ENCODE measurements at places on chromosomes 11 and 22. TPM values are rescaled to one million over a fixed set of nuclear protein-coding genes. Genes with fewer than 3 reads are reported as not detected.

ROBO4 gene
- total RNA-seq, result 265 TPM

SMCO4 gene
- 8.8 TPM for total RNA-seq

GALNT18 gene
- 5.5 TPM for total RNA-seq

PLA2G3 gene
- total RNA-seq, result 0.29 TPM

OR51M1 gene
- not detected for total RNA-seq

KCNJ11 gene
- 0.13 TPM for total RNA-seq

TYR gene
- not detected for total RNA-seq

PTPN5 gene
- not detected for total RNA-seq

VWCE gene
- 6.4 TPM for total RNA-seq

AGBL2 gene
- 0.07 TPM for total RNA-seq

PRR5L gene
- 9.8 TPM for total RNA-seq

MMP10 gene
- total RNA-seq, result 2.4 TPM

ZNF280B gene
- total RNA-seq, result 2.2 TPM

DMC1 gene
- 4.2 TPM for total RNA-seq

TSSK2 gene
- total RNA-seq, result not detected

GRK3 gene
- total RNA-seq, result 1.5 TPM

MEI1 gene
- 4.3 TPM for total RNA-seq

NXPE4 gene
- total RNA-seq, result not detected

CECR2 gene
- total RNA-seq, result 4.4 TPM

PRSS23 gene
- total RNA-seq, result 282 TPM

IGSF9B gene
- total RNA-seq, result under 0.01 TPM

SELENOM gene
- total RNA-seq, result 38.0 TPM

DEFB131B gene
- not detected for total RNA-seq

APOC3 gene
- total RNA-seq, result not detected

OR10W1 gene
- total RNA-seq, result not detected

PPARA gene
- 8.1 TPM for total RNA-seq

SRPRA gene
- 104 TPM for total RNA-seq

GDPD4 gene
- not detected for total RNA-seq

FGF19 gene
- not detected for total RNA-seq

CCDC87 gene
- total RNA-seq, result 0.50 TPM

Data from thoracic aorta endothelial cell (primary cell).